Breast epithelium (tissue), 4 donors: ENCODE measurements at places on chromosomes 7 and 10. TPM values are rescaled to one million over a fixed set of nuclear protein-coding genes. Genes with fewer than 3 reads are reported as not detected.
A peak's percentile ranks its signal among the peaks of the same experiment; 100 is the strongest.

- peak; percentile 27 for DNase-seq
Observed at GRCh38 chr7:114084472-114085312, 165.9 kb upstream of the PPP1R3A start.

GRCh38 chr7:26388256-26388655 is 96.6 kb downstream of the SNX10 start:
- no peak for DNase-seq

GRCh38 chr7:98870807-98871491 is 1.1 kb upstream of the TMEM130 start:
- DNase-seq, result no peak

DNA sequence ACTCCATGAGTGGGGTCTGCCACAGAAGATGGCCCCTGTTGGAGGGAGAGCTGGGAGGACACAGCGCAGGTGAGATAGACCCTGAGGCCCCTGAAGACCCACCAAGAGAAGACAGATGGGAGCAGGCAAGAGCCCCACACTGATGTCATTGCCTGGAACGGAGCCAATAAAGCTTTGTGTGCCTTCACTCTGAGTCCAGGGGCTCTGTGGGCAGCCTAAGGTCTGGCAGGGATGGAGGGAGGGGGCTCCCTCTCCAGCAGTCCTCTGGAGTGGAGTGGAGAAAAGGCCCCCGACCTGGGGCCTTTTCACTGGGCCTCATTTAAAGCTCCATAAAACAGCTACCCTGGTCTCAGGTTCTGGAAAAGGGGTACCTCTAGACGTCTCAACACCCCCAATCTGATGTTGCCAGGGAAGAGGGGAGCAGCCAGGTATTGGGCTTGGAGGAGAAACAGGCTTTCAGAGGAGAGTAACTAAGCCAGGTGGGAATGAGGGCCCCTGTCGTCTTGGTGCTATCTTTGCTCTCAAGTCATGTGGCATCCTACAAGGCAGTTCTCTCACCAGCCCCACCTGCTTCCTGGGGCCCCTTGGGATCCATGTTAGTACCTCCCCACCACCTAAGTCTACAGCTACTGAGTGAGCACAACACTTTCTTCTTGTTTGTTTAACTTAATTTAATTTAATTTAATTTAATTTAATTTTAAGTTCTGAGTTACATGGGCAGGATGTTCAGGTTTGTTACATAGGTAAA is 1.4 kb downstream of the C10orf62 start:
- no peak for DNase-seq

EEPD1 gene
- total RNA-seq, result 10.5 TPM

SPRN gene
- total RNA-seq, result not detected
